ENCODE measurements at places on chromosomes 2 and 18.

DNA sequence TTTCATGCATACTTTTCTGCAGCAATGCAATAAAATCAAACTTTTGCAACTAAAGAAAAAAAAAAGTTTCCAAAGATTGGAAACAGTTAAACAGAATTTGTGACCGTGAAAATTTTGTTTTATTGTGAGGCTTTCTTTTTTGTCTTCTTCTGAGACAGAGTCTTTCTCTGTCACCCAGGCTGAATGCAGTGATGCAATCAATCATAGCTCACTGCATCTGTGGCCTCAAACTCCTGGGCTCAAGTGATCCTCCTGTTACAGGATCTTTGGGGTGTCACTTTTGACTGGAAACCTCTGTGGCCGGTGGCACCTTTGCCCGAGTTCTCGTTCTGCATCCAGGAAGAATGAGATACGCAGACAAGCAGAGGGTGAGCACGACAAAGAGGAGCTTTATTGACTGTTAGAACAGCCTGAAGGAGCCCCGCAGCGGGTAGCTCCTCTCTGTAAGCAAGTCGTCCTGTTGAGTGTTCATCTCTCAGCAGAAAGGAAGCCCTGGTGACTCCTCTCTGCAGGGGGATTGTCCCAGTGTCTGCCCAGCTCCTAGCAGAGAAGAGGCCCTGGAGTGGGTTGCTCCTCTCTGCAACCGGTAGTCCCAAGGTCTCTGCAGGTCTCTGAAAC lies 16.9 kb upstream of the ILKAP start:
- DNase-seq: no peak

- no peak for DNase-seq
Measured at GRCh38 chr2:235542733-235543127, 48.9 kb downstream of the AGAP1 start.

DNA sequence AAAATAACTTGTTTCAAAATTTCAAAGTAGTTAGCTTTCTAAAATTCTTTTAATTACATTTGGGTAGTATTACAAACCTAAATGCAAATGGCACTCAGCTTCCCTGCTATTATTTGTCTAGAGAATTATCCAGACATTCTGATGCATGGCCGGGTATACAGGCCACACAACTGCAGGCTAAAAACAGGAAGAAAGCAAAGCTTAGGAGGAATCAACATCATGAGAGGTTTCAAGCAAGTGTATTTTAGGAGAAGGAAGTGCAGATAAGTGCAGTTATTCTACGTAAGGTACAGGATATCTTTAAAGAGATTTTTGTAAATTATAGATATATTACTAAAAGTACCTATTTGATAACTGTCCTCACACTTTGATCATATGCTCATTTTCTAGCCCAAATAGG lies 46.8 kb upstream of the RNU4ATAC start:
- no peak for DNase-seq

- DNase-seq: no peak
Measured at GRCh38 chr2:190533968-190534309, 583 bp downstream of the NEMP2 start.

- DNase-seq: no peak
Measured at GRCh38 chr2:212421556-212422334, 116.9 kb downstream of the ERBB4 start.

- no peak for DNase-seq
Measured at GRCh38 chr2:49845671-49846070, 691.4 kb upstream of the FSHR start.

DNA sequence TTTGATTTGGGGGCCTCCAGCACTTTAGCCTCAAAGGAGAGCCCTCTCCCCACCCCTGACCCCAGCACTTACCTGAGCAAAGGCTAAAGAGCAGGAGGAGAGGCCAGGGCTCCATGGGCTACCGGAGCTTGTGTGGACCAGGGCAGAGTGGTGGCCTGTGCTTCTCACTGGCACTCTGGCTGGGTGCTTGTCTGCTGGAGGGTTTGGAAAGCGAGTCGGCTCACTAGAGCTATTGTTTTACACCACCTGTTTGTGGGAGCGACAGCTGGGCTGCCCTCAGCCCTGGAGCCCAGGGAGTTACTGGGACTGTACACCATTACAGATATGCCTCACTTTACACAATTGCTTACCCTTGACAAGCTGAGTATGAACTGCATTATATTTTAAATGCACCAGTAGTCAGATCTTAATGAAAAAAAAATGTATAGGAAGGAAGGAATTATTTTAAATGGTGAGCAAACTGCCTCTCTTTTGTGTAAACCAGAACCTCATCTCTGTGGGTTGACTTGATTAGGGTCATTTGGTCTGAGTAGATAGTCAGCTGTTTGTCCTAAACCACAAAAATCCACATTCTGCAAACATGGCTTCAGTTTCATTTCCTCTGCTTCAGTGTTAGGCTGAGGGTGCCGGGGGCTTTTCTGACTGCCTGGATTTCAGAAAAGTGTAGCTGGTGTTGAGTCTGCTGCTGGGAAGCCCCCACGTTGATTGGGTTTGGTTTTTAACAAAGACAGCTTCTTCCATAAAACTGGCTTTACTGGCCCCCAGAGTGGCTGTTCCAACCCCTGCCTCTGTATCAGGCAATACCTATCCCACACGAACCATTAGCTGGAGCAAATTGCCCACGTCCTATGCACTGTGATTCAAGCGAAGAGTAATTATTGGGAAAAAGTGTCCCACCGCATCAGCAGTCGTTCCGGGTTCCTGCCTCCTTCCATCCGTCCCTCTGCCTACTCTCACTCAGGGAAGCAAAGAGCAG lies at the start of gene CHRNA1:
CHRNA1 (minus strand) TSS at position 193 of the 976 bp plus-strand sequence; CDS start at position 115, 78 bp downstream.
- no peak for DNase-seq

DNA sequence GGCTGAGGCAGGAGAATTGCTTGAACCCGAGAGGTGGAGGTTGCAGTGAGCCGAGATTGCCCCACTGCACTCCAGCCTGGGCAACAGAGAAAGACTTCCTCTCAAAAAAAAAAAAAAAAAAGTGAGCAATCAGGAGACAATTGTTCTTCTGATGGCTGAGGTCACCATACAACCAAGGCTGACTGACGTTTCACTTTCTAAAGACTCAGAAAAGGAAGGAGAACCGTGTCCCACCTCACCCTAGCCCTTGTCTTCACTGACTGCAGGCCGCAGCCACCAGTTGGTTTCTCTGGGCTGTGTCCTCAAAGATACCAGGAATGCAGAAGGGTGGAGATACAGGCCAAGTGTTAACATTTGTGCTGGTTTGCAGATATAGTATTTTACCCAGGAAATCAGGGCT lies 7.7 kb upstream of the SLC35F6 start:
- no peak for DNase-seq

- DNase-seq: no peak
Measured at GRCh38 chr2:18267501-18267900, 293.0 kb downstream of the RDH14 start.

GRCh38 chr2:7666596-7667259 lies 749.5 kb downstream of the RNF144A start:
- DNase-seq: no peak

DNA sequence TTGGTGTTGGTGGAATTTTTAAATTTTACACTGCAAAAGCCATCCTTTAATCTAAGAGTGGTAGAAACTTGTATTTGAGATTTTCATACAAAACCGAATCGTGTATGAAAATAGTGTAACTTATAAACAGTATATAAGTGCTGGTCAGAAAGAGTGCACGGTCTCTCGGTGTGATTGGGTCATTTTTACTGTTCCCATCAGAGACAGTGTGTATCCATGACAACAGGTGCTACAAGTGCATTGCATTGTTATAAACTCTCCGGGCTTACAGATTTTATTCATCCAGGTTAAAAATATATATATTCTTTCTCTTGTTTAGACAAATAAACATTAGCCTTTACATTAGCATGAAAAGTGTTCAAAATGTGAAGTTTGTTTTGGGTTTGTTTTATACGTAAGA lies 721.9 kb downstream of the METTL4 start:
- no peak for DNase-seq

DNA sequence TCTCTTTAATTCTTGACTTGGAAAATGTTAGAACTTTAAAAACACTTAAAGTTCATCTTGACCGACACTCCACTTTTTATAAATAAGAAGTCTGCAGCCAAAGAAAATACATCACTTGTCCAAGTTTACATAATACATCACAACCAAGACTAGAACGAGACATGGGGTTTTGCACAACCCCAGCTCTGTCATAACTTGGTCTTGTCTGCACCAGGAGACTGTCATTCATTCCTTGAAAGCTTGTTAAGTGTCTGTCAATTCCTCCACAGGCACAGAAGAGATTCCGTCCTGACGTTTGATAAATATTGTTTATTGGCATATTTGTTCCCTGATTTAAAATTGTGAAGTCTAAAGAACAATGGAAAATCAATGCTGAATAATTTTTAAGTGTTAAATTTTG lies 139.5 kb upstream of the SETBP1 start:
- no peak for DNase-seq

GRCh38 chr2:200961674-200962073 lies 1.8 kb downstream of the ORC2 start:
- no peak for DNase-seq

DNA sequence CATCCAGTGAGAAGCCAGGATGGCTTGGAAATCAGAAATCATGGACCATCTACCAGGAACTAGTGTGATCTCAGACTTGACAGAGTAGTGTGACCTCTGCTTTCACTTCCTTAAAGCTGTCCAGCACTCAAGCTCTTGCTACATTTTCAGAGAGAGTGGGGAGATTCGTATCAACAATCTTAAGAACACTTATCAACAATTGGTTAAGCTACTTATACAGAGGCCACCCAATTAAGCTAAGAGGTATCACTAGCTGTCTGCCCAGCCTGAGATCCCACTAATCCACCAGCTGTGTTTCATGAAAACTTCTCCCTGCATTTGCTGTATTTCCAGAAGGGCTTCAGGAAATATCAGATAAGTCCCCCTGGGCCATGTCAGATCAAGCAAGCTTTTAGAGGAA lies 4.2 kb downstream of the RPRM start:
- no peak for DNase-seq

- no peak for DNase-seq
Measured at GRCh38 chr18:73520229-73520628, 627.4 kb downstream of the FBXO15 start.

DNA sequence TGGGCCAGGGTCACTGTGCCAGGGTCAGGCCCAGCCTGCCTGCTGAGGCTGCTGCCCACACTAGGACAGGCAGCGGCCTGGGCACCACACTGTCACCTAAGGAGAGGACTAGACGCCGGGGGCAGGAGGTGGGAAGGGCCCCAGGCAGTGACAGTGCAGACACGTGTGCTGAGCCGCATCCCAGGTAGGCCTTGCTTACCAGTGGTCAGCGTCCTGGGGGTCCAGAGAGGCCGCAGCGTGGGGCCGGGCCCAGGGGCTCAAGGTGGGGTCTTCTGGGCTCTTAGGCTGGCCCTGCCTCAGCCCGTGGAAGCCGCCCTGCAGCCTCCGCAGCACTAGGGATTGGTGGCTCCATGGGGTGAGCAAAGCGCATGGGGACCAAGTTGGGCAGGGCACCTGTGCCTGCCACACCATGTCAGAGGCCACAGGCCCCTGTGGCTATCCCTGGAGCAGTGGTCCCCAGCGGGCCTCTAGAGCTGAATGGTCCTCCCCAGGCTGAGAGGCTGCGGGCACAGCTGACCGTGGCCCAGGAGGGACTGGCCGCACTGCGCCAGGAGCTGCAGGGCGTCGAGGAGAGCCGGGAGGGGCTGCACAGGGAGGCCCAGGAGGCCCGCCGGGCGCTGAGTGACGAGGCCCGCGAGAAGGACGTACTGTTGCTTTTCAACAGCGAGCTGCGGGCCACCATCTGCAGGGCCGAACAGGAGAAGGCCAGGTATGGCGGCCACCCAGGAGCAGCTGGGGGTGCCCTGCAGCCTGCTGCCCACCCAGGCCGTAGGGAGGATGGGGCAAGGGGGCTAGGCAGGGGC lies 35.2 kb upstream of the SNED1 start:
- DNase-seq: no peak

GRCh38 chr2:149616681-149617456 lies 29.3 kb upstream of the MMADHC start:
- DNase-seq: no peak

GRCh38 chr2:234534515-234534914 lies 37.6 kb upstream of the ARL4C start:
- DNase-seq: no peak

- no peak for DNase-seq
Measured at GRCh38 chr2:219220652-219221402, 2.1 kb upstream of the ABCB6 start.

DNA sequence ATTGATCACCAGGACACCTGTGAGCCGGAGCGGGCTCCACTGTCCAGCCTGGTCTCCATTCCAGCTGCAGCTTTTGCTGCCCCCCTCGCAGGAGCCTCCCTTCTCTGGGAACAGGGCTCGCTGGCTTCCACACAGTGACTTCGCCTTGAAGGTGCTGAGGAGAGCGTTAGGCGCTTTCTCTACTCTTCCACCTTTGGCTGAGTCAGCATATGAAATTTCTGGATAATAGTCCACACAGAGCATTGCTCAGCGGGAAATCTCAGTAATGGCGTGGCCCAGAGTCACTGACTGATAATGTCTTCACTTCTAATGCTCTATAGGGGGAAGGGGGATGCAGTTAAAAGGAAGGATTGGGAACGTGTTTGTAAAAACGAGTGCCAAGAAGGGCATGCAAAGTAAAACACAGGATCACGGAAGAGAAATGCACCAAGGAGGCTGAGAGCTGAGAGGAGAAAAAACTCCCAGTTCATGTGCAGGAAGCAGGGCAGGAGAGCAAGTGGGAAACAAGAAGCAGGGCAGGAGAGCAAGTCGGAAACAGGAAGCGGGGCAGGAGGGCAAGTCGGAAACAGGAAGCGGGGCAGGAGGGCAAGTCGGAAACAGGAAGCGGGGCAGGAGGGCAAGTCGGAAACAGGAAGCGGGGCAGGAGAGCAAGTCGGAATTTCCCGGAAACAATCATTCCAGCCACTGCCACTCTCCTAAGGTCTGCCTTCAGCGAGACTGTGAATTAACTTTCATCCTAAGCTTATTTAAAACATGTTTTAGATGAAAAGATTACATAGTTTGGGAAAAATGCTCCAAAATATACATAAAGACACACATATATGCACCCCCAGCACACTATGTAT lies 77.7 kb downstream of the MYT1L start:
- DNase-seq: no peak

GRCh38 chr2:25347205-25347815 lies 5.6 kb upstream of the DNMT3A start:
- DNase-seq: no peak

- DNase-seq: no peak
Measured at GRCh38 chr2:191615596-191615995, 62.3 kb upstream of the NABP1 start.

DNA sequence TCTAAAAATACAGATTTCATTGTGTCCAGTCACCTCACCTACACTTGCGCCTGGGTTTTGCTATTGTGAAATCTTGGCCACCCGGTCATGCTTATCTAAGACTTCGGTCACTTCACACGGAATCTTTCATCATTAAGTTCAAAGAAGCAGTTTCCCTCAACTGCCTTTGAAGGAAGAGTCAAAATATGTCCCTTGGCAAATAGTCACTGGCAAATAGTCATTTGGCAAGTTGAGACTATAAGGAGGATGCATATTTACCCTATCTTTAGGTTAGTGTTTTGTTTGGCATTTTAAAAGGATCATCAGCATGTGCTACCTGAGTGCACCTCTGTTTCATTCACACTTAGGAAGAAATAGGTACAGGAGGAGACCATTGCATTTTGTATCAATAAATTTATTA lies 95.9 kb downstream of the FEZ2 start:
- DNase-seq: no peak
